GM04504 (cell line): ENCODE measurements at places on chromosomes 5 and 9.

GRCh38 chr5:93191035-93191817 is 389.8 kb downstream of the NR2F1-AS1 start:
- DNase-seq = no peak

- peak; percentile 19 for DNase-seq
Measured at GRCh38 chr5:107671742-107672210, 1.0 kb upstream of the EFNA5 start.

DNA sequence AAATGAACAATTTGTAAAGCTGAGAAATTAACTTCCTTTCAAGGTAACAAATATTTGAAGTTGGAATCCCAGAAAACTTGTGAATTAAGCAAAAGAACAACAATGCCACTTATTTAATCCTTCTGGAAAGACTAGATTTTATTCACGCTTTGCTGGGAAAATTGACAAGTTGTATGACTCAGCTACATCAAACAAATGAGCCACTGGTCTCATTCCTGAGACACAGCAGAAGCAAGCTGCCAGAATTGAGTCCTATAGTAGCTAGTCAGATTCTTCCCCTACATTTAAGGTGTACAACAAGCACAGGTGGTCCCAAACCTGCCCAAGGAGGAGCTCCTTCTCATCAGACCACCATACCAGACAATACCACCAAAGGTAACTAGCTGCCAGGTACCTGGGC is 280.7 kb downstream of the SPOCK1 start:
- peak; percentile 46 for DNase-seq

- DNase-seq = peak; percentile 53
Measured at GRCh38 chr9:88258024-88258423, 119.7 kb upstream of the SPATA31C2 start.

DNA sequence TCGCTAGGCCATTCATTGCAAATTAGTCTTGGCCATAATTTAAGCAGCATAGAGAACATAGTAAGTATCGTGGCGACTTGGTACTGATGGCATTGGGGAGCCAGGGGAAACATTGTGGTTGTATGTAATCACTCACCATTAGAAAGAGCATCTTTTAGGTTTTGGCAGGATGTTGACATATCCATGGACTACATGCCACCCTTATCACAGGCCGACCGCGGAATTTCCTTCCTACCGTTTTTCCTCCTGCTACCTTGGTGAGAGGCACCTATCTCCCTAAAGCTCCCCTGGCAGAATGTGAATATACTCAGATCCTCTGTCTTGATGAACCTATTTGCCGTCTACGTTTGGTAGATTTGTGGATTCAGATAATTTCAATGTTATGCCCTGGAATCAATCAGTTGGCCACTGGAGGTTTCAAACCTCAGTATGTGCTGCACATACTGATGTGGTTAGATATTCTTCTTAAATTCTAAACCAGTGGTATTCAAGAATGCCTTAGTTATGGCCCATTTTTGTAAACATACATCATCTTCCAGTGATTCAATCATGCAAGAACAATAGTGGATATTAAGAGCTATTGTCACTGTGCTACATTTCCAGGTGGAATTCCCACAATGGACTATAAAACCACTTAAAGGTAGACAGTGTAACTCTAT is 271.0 kb upstream of the HAPLN1 start:
- no peak for DNase-seq

DNA sequence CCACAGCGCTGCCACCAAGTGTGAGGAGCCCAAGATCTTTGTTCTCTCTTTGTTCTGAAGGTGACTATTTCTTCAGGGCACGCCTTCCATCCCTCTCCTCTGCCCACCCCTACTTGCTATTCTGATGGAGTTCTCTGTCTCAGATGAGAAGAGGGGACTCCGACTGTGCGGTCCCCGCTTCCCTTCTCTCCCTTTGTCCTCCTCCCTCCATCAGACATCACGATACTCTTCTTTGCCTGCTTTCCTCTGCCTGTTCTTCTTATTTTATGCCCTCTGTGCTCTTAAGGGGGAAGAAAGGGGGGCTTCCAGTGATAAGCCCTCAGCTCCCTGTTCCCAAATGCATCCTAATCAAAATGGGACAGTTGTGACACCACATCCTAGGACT is 307.8 kb downstream of the RAB3C start:
- no peak for DNase-seq

DNA sequence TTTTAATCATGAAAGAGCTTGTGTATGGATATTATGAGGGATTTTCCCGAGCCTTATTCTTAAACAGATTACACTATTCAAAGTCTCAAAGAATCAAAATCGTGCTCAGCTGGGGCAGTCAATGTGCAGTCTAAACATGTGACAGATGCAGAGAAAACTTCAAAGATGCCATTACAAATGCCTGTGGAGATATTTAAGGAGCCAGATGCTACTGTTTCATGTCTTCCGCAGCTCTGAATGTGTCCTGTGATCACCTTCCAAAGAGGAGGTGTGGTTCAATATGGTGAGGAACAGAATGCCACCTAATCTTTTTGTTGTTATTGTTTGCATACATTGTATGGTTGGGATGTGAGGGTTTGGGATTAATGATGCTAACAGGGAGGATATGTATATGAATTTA is 593.3 kb upstream of the ARRDC3 start:
- no peak for DNase-seq

DNA sequence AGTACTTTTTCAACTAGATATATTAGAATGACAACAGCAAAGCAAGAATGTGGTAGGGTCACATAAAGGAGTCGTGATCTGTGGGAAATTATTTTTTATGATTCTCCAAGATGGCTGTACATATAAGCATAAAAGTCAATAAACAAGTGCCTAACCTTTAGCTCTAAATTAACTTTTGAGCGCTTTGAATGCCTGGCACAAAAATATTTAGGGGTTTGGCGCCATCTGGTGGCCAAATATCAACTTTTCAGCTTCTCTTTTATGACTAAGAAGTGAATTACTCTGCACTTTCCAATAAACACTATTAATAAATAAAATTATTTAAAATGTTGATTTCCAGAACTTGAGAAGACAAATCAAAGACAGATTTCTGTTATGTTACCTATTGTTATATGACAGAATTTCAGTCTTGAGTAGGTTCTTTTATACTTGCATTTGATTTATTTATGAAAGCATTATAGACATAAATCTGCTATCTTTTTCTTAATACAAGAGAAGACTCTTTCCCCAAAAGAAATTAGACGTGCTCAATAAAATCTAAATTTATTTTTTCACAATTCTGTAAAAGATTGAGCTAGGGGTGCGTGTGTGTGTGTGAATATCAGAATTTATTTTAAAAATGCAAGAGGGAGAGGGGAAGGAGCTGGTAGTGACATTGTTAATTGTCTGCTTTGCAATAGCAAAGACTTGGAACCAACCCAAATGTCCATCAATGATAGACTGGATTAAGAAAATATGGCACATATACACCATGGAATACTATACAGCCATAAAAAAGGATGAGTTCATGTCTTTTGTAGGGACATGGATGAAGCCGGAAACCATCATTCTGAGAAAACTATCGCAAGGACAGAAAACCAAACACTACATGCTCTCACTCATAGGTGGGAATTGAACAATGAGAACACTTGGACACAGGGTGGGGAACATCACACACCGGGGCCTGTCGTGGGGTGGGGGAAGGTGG is 36.7 kb upstream of the ARRDC3 start:
- peak; percentile 24 for DNase-seq

- no peak for DNase-seq
Measured at GRCh38 chr5:78500028-78500427, 139.6 kb downstream of the SCAMP1 start.

DNA sequence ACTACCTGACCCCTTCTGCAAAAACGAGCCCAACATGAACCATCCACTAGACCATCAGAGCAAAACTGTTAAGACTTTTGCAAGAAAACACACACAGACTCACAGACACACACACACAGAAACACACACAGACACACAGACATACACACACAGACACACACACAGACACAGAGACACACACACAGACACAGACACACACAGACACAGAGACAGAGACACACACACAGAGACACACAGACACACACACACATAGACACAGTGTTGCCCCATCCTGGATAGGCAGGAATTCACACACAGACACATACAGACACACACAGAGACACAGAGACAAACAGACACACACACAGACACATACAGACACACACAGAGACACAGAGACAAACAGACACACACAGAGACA is 52.5 kb downstream of the NACC2 start:
- DNase-seq = no peak

GRCh38 chr5:9766581-9766980 is 136.4 kb upstream of the TAS2R1 start:
- no peak for DNase-seq
